ENCODE measurements at places on chromosomes 5 and 9.

GRCh38 chr9:110650991-110651411 lies 17.6 kb upstream of the MUSK start:
- DNase-seq = peak; percentile 99

DNA sequence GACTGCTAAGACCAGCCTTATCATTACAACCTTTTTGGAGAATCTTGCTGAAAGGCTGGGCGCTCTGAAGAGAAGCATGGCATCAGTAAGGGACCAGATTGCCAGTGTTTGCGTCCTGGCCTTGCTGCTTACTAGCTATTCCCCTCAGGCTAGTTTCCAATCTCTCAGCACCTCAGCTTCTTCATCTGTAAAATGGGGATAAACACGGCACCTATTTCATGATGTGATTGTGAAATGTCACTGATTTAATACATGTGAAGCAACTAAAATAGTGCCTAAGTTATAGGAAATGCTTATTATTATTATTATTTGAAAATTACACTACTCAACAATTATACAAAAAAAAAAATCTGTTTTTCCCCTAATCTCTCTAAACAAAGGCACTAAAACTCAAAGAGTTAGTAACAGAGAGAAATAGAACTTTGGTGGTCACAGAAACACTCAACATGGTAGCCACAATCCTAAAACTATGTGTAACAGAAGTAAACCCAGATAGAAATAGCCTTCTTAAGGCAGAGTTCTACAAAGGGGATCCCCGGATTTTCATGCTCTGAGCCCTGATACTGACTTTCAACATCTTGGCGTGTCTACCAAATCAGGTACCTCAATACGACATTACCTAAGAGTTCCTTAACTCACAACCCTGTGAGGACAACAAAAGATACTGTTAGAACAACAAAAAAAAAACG lies 62.0 kb downstream of the ENC1 start:
- no peak for DNase-seq

DNA sequence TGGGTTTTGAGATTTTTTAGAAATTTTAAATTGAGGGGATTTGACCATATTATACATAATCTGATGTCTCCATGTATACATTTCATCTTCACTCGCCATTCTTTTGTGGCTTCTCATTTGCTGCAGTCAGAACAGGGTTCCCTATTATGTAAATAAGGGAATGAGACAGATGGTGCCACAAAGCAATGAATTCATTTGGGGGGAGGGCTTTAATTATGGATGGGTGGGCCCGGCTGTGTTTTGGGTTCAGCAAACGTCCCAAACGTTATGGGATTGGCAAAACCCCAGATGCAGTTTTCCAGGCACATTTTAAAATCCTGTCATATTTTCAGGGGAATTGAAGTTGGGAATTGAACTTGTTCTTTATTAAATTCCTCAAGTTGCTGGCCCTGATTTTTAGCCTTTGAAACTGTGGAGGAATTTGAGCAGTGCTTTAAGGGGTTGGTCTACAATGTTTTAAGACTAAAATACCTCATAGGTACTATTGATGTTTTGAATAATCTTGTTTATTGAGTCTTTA lies 558.5 kb upstream of the ZNF462 start:
- no peak for DNase-seq

DNA sequence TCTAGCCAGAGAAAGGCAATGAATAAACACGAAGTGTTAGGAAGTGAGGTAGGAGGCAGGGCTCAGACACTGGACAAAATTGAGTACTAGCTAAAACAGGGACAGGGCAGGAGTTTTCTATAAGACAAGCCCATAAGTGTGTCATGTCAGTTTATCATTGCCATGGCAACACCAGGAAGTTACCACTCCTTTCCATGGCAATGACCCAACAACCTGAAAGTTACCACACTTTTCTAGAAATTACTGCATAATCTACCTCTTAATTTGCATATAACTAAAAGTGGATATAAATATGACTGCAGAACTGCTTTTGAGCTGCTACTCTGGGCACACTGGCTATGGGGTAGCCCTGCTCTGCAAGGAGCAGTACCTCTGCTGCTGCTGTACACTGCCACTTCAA lies 442.5 kb upstream of the COX7C start:
- DNase-seq = no peak

DNA sequence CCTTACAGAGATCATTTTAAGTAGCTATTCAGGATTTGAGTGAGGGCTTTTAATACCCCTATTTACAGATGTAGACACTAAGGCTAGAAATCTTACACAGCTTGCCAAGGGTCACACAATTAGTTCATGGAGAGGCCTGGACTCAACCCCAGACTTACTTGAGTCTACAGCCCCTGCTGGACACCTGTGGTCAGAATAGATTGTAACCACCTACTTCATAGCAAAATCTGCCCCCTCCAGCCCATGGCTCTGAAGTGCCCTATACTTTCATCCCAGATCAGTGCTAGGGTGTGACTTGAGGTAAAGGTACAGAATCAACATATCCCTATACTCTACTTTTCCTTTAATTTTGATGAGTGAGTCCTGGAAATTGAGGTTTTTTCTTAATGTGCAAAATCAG lies 291.3 kb downstream of the ADGRV1 start:
- no peak for DNase-seq

DNA sequence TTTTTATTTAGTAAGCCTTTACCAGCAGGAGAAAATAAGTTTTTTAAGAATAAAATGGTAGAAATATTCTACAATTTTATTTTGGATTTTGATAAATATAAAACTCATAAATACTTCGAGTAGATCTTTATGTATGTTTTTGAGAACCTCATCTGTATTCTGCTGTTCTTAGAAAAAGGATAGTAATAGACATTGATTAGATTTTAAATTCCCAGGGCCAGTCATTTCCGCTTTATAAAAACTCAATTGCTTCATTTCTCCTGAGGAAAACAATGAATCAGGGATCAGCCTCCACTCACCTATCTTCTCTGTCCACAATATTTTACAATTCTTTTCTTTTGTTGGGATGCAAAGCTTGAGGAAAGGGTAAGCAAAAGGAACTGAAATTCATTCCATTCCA lies 1983.5 kb upstream of the C9orf72 start:
- DNase-seq = no peak

DNA sequence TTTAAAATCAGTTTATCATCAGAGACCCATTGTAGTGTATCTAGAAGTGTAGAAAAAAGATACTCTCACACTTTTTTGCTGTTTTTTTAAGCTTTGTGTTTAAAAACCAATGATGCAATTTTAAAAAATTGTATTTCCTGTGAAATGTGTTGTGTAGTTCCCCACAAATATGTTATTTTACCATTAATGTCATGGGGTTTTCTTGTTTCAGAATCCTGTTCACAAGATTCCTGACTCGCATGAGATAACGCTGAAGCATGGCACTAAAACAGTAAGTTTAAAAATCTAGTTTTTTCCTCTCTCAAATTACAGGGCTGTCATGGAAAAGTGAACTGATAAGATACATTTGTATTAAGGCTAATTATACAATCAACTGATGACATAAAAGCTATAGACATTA lies 58.6 kb downstream of the WDR70 start:
- DNase-seq = no peak

GRCh38 chr9:133938753-133939152 lies 53.4 kb downstream of the VAV2 start:
- no peak for DNase-seq

DNA sequence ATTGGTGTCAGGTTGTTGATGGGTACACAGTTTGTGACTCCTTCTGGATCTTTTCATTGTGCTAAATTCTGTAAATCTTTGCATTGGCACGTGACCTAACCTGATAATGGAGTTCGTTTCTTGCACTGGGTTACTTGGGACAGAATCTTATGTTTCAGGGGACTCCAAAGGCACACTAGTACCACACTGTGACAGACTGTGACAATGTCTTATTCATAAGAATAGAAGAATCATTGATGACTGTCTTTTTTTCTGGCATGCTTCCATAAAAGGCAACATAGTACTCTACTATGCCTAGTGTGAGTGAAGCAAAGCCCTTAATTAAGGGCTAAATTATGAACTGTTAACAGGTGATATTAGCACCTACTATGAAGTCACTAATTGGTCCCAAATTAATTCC lies 35.4 kb upstream of the RICTOR start:
- DNase-seq = no peak

DNA sequence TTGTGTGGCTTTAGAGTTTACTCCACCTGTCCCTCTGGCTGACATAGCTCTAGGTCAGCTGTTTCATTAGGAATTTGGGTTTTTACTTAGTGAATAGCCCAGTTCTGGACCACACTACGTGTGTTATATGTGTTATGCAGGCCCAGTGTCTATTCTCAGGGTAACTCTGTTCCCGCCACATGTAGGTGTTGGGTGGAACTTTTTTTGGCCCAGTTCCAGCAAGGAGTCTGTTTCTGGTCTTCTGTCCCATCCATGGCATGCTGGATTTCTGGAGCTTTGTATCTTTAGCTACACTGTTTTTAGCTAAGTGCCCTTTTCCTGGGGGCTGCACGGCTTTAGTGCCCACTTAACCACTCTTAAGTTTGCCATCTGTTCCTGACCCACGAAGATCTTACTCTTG lies 15.5 kb downstream of the RMI1 start:
- no peak for DNase-seq

DNA sequence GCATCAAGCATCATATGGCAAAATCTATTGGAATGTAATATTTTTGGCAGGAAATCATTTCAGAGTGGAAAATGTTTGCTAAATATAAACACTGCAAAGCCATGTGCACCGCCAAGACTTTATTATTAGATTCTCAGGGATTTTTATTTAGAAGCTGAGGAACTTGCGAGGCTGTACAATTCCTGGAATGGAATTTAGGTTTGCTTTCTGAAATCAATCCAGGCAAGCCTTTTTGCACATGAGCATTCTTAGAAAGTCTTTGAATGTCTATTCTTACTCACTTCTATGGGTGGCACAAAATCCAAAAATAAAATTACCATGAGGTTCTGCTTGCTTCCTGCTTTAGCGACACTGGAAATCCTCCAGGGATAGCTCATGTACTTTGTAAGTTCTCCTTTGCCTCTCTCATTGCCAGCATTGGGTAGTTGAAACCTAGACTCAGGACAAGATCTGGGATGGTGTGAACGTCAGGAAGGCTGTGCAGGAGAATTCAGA lies 71.5 kb upstream of the PALM2AKAP2 start:
- DNase-seq = peak; percentile 80

DNA sequence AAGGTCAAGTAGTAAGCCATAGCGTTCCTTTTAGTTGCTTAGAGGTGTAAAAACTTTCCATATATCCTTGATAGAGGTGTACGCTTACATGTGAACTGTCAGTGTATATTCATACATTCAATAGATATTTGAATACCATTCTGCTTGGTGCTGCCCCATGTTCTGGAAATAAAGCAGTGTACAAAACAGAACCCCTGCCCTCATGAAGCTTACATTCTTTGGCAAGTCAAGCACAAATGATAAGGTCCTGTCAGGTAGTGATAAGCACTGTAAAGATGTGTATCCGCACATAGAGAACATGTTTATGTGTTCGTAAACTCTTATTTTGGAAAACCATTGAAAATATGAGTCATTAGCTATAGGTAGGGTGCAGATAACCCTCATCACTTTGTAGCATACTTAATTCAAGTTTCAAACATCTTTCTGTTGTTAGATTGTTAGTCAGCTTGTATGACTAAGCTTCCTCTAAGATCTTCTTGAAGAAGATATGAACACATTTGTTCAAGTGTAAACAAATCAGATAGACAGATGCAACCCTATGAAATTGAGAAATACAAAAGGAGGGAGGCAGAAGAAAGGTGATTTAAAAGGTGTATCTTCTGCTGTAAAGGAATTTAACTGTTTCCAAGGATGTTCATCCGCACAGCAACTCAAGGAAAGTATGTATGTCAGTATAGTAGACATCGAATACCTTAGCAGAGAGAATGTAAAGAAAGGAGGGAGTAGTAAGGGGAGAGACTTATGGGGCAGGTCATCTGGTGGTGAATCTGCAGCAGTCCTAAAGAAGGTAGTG lies 1.6 kb downstream of the GTF3C4 start:
- no peak for DNase-seq

DNA sequence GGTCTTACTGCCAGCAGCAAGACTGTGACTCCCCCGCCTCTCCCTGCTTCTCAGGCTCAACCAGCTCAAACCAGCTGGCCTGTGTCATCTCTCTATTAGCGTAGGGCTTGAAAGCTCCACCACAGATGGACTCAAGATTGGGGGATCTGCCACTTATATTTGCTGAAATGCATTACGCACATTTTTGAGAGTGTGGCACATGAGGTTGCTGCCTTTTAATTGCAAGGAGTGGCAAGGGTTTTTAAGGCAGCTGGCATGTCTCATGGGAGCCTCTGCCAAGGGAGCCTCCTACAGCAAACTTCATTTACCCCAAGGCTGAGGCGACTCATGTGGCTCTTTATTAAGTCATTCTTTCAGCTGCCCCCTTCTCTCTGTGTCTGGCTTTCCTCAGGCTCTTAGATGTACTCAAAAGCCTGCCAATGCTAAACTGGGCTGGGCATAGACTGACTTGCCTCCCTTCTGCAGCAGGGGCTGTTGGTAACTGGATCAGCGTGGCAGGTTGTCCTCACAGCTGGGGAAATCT lies 219.3 kb downstream of the SMARCA2 start:
- no peak for DNase-seq

- no peak for DNase-seq
These were observed 94.2 kb upstream of the COL5A1 start for GRCh38 chr9:134547161-134548100.

DNA sequence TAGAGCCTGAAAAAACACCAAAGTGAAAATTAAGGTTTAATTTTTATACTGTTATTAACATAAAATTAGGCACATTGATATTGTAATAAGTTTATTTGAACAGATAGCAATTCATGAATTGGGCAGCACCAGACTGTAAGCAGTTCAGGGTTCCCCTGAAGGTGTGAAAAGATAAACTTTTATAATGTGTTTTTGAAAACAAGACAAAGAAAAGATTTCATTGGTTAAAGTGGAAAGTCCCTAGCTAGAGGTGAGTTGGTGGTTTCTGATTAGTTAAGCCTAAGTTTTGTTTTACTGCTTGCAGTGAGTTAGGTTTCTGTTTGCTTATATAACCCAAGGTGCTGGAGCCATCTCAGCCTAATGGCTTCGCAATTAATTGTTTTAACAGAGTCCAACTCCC lies 96.5 kb upstream of the RPS23 start:
- no peak for DNase-seq

GRCh38 chr5:125525356-125525755 lies 778.9 kb upstream of the ZNF608 start:
- DNase-seq = peak; percentile 52

GRCh38 chr5:127699416-127699815 lies 3.8 kb upstream of the CCDC192 start:
- no peak for DNase-seq

- DNase-seq = no peak
These were observed 477.3 kb downstream of the ISL1 start for GRCh38 chr5:51860532-51861018.

DNA sequence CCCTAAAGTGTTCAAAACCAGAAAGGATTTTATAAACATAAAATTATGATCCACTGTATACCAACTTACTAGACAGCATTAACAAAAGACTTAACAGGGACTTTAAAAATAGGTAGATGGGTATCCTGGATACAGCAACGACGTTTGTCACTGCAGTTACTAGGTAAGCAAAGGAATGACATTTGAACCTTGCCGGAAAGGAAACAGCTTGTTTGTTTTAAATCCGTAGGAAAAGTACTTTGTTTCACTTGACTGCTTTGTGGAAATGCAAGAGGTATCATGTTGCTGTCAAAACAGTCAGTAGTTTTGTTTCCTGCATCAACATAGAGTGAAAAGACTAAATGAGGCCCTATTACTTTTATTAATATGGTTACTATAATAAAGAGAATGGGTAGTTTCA lies 122.9 kb downstream of the CDC42SE2 start:
- DNase-seq = peak; percentile 70

- DNase-seq = no peak
These were observed 29.8 kb downstream of the PROP1 start for GRCh38 chr5:177966009-177966838.

GRCh38 chr9:134830126-134830525 lies 50.5 kb upstream of the FCN2 start:
- DNase-seq = no peak

All from fibroblast of gingiva (primary cell).